ENCODE measurements at places on chromosomes 1 and 21.

DNA sequence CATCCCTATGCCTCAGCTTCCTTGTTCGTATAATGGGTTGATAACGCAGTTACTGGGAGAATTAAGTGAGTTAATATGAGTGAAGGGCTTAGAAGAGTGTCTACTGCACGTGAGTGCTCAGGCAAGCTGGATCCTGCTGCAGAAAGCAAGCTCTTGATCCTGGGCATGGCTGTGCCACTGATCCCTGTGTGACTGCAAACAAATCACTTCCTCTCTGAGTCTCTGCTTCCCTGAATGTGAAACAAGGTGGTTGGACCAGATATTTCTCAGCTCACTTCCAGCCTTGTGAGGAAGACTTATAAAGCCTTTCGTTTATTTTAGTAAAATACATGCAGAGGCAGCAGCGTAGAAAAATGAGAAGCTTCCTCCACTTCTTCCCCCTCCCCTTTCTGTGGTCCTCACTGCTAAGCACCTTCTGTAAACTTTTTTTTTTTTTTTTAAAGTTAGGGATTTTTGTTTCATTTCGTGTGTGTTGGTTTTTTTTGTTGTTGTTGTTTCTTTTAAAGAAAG, 13.8 kb downstream of the PSEN2 start:
- no peak for DNase-seq

DNA sequence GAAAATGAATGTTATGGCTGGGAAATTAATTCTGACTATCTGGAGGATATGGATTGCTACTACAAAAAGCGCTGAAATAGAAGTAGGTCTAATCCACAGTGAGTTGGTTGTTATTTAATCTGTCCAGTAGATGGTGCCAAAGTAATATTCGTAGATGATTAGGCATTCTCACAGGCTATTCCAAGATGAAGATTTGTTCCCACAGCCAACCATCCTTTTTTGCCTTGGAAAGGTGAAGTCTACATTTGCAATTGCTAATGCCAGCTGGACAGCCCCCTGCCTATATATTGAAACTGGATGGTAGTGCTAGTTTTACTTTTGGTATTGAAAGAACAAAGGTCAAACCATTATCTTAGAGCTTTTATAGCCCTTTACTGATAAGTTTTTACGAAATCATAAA, 43.8 kb downstream of the RBM11 start:
- DNase-seq: peak; percentile 73

GRCh38 chr1:43239484-43239883, 30.3 kb upstream of the TMEM125 start:
- no peak for DNase-seq

GRCh38 chr21:25722631-25723030, 12.1 kb downstream of the ATP5PF start:
- DNase-seq: no peak

- DNase-seq: peak; percentile 65
These were observed 12.7 kb downstream of the EFNA3 start for GRCh38 chr1:155091071-155092051.

DNA sequence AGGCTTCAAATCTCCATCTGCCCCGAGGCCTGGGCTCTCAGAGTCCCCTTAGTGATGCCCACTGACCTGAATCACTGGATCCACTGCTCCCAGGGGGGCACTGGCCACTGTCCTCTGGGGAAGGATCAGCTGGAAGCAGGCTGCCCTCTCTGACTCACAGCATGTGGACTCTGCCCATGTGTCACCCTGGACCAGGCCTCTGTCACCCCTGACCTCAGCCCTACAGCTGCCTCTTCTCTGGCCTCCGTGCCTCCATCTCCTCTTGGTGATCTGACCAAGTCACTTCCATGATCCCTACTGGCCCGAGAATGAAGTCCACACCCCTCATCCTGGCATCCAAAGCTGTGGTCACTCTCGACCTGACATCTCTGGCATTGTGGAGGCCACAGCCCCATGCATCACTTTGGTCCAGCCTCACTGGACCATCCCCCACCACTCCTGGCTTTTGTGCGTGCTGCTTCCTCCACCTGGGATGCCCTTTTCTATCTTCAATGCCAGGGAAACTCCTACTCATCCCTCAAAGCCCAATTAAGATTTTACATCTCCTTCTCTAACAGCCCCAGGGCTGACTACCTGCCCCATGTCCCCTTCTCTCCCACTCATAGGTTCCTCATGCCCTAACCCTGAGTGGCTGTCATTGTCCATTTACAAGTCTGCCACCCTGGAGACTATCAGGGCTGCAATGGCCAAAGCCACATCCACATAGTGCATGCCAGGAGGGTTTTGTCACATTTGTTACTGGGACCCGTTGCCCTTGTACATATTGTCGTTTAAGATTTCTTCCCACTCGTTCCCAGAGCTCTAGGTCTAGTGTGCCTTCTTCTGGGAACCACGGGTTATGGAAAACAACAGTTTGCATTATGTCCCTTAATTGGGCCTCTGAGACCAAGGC, 685.0 kb downstream of the MATN1 start:
- DNase-seq: no peak

- no peak for DNase-seq
These were observed 165.1 kb downstream of the DAB1 start for GRCh38 chr1:57258557-57259325.

DNA sequence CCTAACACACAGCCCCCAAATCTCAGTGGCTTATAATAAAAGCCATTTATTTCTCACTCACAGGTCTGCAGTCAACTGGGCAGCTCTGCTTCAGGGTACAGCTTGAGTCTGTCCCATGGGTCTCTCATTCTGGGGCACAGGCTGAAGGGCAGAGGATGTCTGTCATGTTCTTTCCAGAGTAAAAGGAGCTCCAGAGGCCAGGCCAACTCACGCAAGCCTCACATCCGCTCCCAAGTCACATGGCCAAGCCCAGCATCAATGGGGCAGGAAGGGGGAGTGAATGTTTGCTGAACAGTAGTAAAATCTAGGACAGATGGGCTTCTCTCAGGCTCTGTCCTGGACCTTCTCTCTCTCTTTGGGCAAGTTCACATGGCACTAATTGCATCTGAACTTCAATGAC, 7.1 kb upstream of the SSBP3 start:
- DNase-seq: no peak

- DNase-seq: no peak
These were observed 37.4 kb downstream of the NSL1 start for GRCh38 chr1:212754193-212754592.

- no peak for DNase-seq
These were observed at the start of gene LIN28A for GRCh38 chr1:26410706-26411623. Gene LIN28A, plus strand, starts transcription at chr1:26410817. Its CDS starts 75 bp downstream, at chr1:26410892.

GRCh38 chr1:32500387-32501209, 35.7 kb downstream of the ZBTB8B start:
- DNase-seq: peak; percentile 59

DNA sequence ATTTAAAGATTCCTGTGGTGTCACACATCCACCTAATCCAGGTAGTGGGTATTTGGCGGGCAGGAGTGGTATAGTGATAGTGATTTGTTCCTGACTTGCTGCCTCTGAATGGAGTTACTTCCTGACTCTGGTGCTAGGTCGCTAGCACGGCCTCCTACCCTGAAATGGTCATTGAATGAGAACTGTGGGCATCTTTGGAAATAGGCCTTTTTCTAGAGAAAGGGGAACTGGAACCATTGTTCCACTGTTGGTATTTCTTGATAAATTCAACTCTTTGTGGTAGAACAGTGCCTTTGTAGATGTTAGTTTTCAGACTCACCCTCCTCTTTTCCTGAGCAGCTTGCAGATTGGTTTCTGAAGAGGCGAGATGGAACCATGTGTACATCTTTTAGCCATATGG, 1.5 kb downstream of the QSOX1 start:
- DNase-seq: no peak

- no peak for DNase-seq
These were observed 24.6 kb upstream of the PCBP3 start for GRCh38 chr21:45618846-45619485.

- no peak for DNase-seq
These were observed 60.0 kb upstream of the AJAP1 start for GRCh38 chr1:4594286-4594991.

DNA sequence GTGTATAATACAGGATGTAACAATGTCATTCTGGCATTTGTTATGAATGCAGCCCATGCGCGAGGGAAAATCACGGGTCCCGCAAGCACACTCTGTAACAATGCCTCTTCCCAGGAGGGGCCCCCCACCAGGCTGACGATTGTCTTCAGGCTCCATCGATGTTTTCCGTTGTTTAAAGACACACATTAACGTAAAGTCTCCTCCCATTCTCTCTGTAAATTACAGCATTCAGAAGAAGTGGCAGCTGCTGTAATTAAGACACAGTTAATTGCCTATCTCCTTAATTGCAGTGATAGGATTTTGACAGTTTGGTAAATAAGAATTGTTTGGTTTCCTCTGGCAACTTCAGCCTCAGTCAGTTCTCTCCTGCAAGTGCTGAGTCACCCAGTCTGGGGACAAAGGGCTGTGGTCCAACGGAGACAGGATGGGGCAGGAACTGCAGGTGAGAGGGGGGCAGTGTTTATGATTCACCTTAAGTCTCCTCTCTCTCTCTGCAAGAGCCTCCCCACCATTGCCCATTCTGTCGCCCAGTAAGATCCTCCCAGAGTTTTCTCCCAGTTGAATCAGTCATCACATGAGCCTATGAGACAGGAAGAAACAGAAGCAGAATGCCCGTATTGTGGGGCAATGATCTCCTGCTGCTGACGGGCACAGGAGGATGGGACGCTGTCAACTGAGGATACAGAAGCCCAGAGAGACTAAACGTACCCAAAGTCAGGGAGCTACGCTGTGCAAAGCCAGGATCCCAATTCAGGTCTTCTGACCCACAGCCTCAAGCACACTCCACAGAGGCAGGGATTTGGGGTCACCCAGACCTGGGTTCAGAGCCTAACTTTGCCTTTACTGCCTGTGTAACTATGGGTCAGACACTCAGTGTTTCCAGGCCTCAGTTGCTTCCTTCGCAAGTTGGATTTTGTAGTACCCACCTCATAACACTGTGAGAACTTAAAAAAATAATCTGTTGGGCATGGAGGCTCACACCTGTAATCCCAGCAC, 110.0 kb downstream of the ADSS2 start:
- peak; percentile 49 for DNase-seq

GRCh38 chr21:24272521-24272938, 1334.8 kb downstream of the MRPL39 start:
- no peak for DNase-seq

GRCh38 chr1:101479945-101480344, 243.1 kb downstream of the S1PR1 start:
- DNase-seq: no peak

GRCh38 chr1:194378517-194378916, 1192.1 kb upstream of the B3GALT2 start:
- DNase-seq: no peak

DNA sequence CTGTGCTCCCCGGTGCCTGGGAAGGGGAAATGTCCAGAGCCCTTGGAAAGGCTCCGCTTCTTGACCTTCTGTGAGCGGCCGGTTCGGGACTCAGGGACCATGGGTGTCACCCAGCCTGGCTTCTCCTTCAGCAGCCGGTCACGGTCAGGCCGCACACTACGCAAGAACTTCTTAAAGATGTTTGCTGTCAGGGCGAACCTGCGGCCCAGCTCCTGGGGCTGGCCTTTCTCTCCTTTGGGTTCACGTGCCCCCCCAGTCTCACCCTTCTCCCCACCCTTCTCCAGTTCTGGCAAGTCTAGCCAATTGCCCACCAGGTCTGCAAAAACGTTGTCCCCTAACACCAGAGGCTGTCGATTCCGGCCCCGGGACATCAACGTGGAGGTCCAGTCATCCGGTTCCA, 12.1 kb downstream of the INKA2 start:
- no peak for DNase-seq

GRCh38 chr1:186286615-186287315, 88.3 kb downstream of the TPR start:
- no peak for DNase-seq

DNA sequence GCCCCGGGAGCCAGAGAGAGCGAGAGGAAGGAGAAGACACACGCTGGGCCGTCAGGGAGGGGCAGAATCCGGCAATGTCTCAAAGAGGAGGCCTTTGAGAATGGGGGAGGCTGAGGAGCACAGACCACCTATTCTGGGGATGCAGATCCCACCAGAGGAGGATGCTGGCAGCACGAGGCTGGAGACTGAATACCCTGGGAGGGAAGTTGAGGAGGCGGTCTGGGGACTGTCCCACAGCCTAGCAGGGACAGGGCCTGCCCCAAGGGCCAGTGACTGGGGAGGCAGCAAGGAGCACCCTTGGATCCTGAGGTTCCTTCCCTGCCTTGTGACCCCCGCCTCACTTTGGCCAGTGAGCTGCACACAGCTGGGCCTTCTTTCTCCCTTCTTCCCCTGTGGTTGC, 49.2 kb downstream of the SLC37A1 start:
- no peak for DNase-seq

DNA sequence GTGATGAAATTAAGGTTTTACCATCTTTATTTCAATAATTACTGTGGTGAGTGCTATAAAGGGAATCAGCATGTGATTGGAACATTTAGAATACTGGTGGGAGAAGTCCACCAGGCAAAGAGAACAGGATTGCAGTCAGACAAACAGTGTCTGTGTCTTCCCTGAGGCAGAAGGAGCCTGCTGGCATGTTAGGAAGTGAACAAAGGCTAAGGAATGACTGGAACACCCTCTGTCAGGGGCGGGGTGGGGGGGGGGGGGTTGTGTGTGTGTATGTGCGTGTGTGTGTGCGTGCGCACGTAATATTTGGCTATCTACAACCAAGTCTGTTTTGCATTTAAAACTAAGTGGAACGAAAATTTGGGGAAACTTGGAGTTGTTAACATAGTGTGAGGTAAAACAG, 30.2 kb downstream of the SRRM1 start:
- DNase-seq: no peak

GRCh38 chr1:67436511-67437055, 6.4 kb upstream of the SERBP1 start:
- no peak for DNase-seq

GRCh38 chr1:78145105-78145580, 99.4 kb downstream of the GIPC2 start:
- DNase-seq: peak; percentile 54

- DNase-seq: no peak
These were observed 68.8 kb upstream of the HUNK start for GRCh38 chr21:31804008-31804394.

DNA sequence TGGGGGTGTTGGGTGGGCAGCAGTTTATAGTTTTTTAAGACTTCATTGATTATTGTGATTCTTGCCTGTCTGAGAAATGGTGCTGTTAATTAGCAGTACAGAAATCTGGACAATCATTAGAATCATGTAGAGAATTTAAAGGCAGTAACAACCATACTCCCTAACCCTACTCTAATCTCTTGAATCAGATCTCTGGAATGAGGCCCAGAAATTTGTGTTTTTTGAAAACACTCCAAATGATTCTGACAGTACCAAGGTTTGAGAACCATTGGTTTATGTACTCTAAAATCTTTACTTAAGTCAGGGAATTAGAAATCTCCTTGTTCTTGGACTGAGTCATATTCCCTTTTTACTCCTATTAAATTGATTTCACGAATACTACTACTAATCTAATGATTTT, 24.0 kb downstream of the FNBP1L start:
- DNase-seq: no peak

- no peak for DNase-seq
These were observed 12.5 kb downstream of the PTPN22 start for GRCh38 chr1:113858982-113859381.

DNA sequence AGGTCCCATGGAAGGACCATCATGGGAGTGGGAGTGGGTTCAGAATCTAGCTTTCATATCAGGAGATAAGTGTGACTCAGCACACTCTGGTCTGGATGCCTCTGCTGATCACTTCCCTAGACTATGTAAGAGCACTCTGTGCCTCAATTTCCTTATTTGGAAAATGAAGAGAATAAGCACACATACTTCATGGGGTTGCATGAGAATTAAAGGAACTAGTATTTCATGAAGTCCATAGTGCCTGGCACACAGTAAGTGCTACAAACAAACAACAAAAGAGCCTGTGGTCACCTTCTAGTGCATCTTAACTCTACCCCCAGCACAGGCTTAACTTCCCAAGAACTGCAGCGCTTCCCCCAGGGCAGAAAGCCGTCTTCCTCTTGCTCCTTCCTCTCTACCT, 9.6 kb upstream of the IL20 start:
- no peak for DNase-seq
